ENCODE measurements at places on chromosomes 11 and 22. TPM values are rescaled to one million over a fixed set of nuclear protein-coding genes. Genes with fewer than 3 reads are reported as not detected.

DNA sequence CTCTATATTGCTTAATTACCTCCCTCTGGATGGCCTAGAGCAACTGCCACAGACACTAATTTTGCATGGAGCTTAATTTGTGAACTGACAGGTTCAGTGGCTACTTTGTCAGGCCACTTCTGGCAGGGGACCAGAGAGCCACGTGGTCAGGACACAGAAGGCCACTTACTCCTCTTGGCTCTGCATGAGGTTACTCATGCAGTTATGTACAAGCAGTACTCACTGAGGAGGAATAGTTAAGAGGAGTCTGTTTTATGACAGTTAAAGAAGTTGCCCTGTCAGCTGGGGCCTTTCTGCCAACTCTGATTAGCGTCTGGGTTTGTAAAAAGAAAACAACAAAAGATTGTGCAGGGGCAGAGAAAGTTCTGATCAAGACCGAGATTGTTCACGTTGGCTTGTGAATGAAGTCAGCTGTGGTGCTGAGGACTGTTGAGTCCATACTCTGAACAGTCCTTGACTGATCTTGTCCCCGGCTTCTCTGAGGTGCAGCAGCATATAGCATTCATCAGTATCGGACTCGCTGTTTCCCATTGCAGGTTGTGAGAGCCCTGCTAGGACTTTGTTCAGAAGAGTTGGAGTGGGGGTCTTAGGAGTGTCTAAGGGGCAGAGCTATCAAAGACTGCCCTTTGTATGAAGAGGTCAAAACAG lies 41.4 kb downstream of the PPFIBP2 start:
- DNase-seq = peak; percentile 98

DNA sequence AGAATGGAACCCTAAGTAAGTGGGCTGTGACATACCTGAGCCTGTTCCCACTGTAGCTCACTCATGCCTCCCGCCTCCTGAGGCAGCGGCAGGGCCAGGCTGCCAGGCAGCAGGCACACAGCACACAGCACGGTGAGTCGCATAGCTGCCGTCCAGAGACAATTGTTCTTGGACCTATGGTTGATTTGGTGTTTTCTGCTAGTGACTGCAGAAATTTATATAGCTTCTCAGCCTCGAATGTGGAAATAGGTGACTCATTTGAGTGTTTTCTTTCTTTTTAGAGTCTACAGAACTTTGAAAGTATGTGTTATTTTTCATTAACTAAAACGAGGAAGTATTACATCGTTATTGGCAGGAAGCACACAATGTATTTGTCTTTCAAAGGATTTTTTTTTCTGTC lies at the start of gene MMP7:
MMP7 (minus strand) TSS at position 190 of the 400 bp plus-strand sequence; CDS start at position 143, 47 bp downstream.
- DNase-seq = no peak

DNA sequence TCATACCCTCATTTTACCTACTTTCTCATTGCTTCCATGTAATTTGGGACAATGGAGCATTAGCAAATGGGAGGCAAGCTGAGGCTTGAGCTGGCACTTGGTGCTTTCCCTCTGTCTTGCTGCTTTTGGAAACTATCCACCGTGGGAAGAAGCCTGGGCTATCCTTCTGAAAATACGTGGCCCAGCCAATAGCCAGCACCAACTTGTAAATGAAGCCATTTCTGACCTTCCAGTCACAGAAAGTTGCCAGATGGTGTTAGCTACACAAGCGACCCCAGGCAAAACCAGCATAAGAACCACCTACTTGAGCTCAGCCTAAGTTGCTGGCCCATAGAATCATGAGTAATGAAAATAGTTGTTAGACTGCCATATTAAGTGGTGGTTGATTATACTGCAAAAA lies 18.5 kb upstream of the SPON1 start:
- DNase-seq = no peak

DNA sequence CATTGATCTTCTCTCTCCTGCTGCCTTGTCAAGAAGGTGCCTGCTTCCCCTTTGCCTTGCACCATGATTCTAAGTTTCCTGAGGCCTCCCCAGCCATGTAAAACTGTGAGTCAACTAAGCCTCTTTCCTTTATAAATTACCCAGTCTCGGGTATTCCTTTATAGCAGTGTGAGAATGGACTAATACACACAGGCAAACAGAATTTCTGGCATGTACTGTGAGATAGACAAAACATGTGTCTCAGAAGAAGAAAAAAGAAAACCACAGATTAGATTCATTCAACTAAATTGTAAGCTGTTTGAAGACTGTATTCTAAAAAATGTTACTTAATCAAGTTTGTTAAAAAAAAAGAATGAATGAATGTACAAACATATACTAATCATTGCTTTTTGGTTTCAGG lies 1.5 kb upstream of the MMP20 start:
- DNase-seq = no peak

GRCh38 chr22:28095316-28096095 lies 176.4 kb upstream of the PITPNB start:
- DNase-seq = no peak

Gene LUZP2
- not detected for total RNA-seq

DNA sequence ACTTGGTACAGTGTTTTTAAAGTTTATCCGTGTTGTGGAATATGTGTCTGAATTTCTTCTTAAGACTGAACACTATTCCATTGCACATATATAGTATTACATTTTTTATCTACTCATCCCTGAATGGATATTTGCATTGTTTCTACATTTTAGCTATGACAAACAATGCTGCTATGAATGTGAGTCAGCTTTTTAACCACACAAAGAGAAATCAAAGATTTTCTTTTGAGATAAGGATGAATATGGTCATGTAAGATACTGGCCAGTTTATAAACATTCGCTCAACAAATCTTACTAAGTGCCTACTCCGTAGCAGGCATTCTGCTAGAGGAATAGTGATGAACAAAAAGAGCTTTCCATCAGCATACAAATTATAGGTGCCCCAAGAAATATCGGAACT lies 16.5 kb upstream of the OR9G4 start:
- no peak for DNase-seq

DNA sequence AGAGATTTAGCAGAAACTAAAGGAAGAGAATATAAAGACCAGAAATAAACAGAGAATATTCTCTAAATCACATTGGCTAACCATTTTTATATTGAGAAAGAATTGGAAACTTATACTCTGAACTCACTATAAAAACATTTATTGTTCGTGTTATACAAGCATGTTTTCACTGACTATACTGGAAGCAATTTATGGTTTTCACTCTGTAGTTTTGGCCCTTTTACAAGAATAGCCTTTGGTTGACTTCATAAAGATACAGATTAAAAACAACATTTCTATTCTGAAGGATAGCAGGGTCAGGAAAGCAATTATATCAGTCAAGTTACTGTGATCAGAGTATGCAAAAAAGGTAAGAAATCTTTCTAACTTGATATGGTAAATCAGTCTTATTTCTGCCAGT lies 965.7 kb upstream of the FAT3 start:
- DNase-seq = no peak

GRCh38 chr11:70139785-70140410 lies 61.8 kb downstream of the ANO1 start:
- DNase-seq = no peak

DNA sequence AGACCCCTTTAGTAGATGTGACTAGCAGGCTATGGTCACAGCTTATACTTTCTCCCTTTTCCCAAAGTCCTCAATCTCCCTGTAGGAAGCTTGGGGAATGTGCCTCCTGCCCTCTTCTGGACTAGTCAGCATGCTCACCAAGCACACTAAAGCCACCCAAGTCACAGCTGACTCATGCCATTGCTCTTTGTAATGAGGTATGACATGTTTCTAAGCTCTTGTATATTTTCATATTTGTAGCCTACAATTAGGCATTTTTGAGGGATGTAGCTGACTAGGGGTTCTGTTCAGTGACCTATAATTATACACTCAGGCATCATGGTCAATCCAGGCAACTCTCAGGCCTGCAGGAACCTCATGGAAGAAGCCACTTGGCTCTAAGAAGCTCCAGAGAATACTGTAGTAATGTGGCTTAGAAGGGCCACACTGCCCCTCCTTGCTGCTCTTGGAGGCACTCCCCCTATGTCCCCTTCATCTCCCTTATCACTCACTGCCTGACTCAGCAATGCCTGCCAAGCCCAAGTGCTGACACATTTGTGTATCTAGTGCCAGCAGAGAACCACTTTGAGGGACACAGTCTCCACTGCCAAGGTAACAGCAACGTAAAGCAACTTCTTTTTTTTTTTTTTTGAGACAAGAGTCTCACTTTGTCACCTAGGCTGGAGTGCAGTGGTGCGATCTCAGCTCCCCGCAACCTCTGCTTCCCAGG lies 86.2 kb downstream of the RPL27A start:
- peak; percentile 72 for DNase-seq

Gene KCNQ1
- total RNA-seq = 103 TPM

DNA sequence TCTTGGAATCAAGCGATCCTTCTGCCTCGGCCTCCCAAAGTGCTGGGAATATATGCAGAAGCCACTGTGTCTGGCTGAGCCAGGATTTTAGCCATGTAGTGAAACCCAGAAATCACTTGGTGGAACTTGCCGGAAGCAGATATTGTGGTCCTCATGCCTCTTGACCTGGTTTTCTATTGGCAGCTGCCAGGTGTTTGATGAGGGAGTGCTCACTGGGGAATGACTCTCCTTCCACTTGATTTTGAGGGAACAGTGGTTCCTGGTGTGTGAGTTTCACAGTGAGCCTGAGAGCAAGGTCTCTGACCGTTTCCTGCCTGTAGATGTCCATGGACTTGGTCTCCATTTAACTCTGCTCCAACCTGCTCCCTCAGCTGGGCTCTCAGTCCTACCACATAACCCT lies 34.7 kb upstream of the ELF5 start:
- DNase-seq = peak; percentile 62

- DNase-seq = peak; percentile 81
Measured at GRCh38 chr22:41699264-41700107, at the start of gene MEI1. Gene MEI1 (plus strand): TSS chr22:41699503. CDS start chr22:41699539, 36 bp downstream.

DNA sequence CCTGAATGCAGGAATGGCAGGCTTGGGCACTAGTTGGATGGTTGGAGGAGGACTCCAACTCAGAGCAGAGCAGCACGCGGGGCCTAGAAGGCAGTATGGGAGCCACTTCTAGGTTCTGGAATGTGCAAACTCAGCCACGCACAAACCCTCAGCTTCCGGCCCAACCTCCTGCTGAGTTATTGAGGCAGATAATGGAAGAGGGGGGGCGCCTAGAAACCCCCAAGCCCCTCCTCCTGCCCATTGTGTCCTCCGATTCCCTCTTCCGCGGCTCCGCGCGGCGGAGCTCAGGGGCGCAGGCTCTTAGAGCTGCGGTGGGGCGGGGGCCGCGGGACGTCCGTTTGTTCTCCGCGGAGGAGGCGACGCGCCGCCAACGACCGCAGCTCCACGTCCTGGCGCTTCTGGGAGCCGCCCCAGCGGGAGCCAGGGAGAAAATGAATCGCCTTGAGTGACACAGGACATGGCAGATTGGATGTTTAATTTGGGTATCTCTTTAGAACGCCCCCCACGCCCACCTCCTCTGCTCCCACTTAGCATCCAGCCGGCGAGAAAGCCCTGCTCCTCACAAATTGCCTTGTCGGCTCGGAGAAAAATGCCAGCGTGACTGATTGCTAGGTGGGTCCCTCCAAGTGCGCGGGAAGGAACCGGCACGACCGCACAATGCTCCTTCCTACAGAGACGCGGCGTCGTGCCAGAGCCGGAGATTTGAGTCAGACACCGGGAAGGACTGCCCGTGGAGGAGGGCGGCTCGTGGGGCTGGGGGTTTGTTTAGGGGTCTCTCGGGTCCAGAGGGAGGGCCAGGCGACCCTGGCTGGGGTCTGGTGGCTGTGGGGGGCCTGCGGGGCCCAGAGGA lies 144.6 kb downstream of the NECTIN1 start:
- peak; percentile 82 for DNase-seq

Gene CASP12
- total RNA-seq = 4.2 TPM

Gene C11orf86
- total RNA-seq = not detected

- DNase-seq = no peak
Measured at GRCh38 chr11:120610111-120610510, 98.6 kb downstream of the GRIK4 start.

DNA sequence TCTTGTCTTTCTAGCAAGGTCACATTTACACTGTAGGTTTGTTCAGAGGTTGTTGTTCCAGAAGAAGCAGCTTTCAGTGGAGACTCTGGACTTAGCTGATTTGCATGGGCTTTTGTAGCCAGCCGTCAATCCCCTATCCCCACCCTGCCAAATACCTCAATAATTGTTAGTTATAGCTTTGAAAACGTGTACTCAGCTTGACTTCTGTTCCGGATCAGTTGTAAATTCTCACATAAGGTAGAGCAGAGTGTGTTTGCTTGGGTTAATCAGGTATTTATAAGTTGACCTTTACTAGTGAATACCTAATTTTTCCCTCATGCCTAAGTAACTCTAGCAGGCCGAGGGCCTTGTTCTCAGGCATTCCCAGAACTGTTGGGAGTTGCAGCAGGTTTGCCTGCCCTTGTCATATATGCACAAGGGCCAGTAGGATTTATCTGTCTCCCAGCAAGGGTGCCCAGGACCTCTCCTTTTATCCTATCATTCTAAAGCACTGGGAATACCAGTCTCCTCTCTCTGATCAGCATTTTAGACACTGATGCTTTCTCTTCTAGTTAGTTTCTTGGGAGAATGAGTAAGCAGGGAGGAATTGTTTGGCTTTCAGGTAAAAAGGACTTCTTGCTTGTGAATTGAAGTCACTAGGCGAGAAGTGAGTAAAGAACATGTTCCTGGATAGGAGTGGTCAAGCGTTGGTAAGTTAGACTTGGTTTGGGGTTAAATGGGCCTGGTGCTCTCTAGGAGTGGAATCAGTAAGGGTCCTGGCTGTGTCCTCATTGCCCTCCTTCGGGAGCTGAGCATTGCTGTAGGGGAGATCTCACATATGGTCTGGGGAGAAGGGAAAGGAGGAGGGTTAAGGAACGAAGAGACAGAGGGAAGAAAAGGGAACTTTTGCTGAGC lies 22.1 kb downstream of the STIM1 start:
- no peak for DNase-seq

- DNase-seq = peak; percentile 62
Measured at GRCh38 chr22:35703861-35704584, 13.6 kb upstream of the APOL5 start.

Gene UEVLD
- total RNA-seq = 36.7 TPM

DNA sequence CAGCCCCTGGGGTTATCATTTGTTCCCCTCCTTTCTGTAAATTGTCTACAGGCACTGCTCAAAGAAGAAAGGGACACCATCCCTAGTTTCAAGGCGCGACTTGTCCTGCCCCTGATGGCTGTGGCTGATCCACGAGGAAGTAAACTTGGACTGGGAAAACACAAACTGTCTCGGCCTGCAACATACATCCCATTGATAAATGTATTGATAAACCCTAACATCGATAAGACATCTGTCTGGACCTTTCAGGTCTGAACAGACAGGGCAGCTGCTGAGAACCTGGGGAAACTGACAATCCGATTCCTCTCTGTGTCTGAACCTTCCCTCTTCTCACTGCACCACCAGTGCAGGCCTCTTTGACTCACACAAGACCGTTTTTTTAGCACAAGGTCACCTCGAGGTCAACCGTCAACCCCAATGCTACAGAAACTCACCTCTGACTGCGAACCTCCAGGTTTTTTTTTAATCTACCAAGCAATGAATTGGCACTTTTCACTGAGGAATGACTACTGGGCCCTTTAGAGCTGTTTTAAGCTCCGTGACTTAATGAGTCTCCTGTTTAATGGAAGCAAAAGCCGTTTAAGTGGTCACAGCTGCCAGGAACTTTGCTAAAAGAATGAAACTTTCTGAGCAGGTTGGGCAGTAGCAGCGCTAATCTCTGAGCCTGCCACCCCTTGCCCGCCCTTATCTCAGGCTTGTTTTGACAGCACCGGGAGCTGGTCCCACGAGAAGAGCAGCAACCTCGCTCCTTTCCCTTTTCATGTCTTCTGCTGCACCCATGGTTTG lies 203.8 kb upstream of the TMEM45B start:
- DNase-seq = peak; percentile 41

- DNase-seq = peak; percentile 32
Measured at GRCh38 chr11:70034740-70035365, 43.3 kb upstream of the ANO1 start.

Gene PKP3
- 58.4 TPM for total RNA-seq

Gene CCDC116
- total RNA-seq = 0.89 TPM
